NCI-H748 treated with DMSO at 0.1 percent for 48 hours (cell line): ENCODE measurements at places on chromosomes 2 and 18.

DNA sequence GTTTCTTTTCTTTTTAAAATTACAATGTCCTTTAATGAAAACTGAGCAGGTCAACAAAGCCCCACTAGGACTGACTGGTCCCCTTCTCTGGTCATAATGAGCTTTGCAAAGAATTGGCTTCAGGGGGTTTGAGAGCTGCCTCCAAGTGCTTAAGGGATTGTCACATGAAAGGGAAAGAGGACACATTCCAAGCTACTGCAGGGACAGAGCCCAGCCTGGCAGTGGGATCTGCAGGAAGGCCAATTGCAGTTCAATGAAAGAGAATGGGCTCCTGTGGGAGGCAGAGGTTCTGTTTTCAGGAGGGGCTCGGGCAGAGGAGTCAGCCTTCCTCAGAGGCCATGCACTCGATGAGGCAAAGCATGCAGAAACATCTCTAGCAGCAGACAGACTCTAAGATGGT, 84.1 kb upstream of the ACKR3 start:
- DNase-seq = no peak

GRCh38 chr2:136351684-136352083, 233.7 kb upstream of the CXCR4 start:
- DNase-seq = no peak

- no peak for DNase-seq
These were observed 3.5 kb upstream of the FHOD3 start for GRCh38 chr18:36294031-36294430.

DNA sequence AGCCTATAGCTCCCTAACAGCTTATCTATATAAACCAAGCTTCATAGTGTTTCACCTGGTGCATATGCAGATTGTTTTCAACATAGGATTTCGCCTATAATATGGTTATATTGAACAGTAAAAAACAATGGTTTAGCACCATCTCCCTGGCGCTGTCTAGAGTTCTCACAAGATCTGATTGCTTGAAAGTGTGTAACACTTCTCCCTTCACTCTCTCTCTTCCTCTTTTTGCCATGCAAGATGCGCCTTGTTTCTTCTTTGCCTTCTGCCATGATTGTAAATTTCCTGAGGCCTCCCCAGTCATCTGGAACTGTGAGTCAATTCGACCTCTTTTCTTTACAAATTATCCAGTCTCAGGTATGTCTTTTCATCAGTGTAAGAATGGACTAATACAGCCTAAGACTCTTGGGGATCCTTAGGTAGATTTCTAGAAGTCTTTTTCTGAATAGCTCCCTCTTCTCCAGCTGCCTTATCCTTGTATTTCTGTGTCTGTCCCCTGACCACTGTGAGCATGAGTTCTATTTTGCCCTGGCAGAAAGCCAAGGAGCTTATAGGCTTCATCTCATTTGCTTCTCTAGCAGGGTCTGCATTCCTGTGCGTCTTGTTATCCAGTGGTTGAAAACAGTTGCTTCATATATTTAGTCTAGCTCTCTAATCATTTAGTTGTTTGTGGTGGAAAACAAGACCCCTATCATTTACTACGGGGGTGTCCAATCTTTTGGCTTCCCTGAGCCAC, 401.6 kb downstream of the GPD2 start:
- DNase-seq = no peak

GRCh38 chr2:15845737-15846405, 94.5 kb upstream of the MYCN start:
- DNase-seq = no peak

GRCh38 chr2:3669656-3670055, 11.7 kb downstream of the ALLC start:
- DNase-seq = no peak

- DNase-seq = no peak
These were observed 25.7 kb downstream of the RHOB start for GRCh38 chr2:20472569-20472968.

DNA sequence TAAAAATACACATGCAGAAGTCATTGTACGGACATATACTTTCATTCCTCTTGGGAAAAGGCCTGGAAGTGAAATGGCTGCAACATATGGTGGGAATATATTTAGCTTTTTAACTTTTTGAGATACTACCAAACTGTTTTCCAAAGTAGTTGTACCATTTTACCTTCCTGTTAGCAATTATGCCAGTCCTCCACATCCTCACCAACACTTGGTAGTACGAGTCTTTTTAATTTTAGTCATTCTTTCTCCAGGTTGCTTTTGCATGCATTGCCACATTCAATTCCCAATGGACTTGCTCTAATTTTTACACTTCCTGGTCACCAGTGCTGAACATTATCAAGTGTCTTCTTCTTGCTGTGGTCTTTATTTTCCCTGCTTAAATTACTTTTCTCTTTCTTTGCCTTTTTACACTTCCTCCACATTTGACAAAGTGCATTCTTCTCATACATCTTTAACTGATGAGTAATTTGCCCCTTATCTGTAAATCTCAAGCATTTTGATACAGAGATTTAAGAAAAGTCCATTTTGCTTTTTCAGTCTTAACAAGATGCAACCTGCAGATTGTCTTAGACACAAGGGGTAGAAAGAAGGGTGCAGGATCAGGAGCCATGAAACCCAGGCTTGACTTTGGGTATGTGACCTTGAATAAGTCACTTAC, 14.5 kb downstream of the VIT start:
- no peak for DNase-seq

DNA sequence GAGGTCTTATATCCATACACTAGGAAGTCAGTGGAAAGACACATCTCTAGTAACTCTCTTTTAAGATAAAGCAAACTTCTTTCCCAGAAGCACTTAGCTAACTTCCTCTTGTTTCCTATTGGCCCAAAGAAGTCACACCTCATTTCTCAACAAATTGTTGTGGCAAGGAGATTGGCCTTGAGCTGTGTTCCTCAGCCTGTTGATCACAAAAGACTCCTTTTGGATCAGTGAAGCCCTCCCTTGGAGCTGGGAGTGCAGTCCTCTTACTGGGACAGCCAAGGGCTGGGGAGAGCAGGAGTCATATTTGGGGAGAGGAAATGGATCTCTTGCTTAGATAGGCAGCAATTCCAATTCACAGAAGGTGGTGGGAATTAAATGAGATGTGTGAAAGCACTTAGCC, 51.2 kb upstream of the DAPL1 start:
- no peak for DNase-seq

DNA sequence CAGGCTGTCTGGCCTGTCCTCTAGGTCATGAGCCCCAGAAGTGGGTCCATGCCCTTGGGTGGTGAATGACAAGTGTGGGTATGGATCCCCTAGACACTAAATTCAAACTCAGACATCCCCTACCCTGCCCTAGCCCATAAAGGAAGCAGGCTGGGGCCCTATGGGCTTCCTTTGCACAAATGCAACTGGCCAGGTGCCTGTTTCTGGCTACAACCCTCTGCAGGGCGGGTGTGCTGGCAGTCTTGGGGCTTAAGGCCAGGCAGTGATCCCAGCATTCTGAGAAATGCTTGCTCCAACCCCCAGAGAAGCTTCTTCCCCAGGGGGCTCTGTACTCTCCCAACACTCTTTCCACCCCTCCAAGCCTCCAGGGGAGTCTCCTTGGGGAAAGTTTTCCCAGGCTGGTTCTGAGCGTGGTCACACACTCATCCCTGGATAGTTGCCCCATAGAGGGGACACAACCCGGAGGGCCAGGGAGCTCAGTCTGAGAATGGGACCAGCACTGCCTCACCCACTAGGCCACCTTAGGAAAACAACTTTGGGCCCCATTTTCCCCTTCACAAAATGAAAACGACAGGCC, 16.6 kb upstream of the ASPRV1 start:
- no peak for DNase-seq

DNA sequence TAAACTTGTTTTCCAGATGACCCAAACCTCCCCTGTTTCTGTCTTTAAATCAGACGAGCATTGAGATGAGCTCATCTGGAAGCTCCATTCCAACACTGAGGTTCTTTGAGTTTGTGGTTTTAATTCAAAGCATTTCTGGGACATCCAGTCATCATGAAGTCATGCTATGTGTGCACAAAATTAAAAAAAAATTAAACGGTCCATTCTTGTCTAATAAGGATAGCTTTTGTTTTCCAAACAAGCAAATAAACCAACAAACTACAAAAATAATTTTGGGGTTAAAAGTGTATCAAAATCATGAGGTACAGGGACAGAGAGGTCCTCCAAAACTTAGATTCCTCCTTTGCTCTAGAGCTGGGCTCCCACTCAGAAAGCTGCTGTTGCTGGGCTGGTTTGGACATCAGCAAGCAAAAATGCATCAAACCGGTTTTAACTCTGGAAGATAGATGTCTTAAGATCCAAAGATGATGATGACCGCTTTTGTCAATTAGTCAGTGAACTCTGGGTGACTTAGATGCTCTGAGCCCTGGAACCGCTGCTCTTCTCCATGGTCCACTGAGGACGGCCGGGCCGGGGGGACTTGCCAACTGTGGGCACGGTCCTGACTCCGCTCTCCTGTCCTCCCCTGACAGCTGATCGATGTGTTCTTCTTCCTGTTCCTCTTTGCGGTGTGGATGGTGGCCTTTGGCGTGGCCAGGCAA, 65.4 kb downstream of the TRPM8 start:
- no peak for DNase-seq

DNA sequence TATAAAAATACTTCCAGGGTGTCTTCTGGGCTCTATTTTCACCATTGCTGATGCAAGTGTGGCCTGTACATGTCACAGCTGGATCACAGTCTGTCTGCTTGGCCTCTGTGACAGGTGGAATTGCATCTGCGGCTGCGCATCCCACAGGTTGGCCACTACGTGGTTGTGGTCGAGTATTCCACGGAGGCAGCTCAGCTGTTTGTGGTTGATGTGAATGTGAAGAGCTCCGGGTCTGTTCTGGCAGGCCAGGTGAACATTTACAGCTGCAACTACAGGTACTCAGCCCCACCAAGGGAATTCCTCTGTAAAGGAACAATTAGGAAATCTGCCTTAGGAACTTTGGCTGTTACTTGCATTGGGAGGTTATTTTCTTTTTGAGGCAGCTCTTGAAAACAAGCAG, 144.5 kb downstream of the LAMA3 start:
- DNase-seq = no peak

DNA sequence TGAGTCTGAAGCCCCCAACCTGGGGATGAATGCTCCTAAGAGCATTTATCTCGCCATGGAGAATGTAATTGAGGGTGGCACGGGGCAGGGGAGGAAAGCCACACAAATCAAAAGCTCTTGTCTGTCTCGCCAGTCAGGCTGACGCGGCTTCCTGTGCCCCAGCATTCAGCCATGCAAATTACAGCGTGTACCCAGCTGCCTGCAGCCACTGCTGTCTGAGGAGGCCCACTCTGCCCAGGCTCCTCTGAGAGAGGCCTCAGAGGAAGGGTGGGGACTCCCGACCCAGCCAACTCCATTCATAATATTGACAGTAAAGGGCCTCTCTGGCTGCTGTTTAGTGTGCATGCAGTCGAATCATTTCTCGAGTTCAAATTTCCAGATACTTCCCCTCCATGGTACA, 22.0 kb downstream of the SMAD7 start:
- peak; percentile 78 for DNase-seq

GRCh38 chr2:209993968-209994367, 8.5 kb upstream of the RPE start:
- no peak for DNase-seq

GRCh38 chr2:137764646-137765045, 199.6 kb upstream of the HNMT start:
- no peak for DNase-seq

DNA sequence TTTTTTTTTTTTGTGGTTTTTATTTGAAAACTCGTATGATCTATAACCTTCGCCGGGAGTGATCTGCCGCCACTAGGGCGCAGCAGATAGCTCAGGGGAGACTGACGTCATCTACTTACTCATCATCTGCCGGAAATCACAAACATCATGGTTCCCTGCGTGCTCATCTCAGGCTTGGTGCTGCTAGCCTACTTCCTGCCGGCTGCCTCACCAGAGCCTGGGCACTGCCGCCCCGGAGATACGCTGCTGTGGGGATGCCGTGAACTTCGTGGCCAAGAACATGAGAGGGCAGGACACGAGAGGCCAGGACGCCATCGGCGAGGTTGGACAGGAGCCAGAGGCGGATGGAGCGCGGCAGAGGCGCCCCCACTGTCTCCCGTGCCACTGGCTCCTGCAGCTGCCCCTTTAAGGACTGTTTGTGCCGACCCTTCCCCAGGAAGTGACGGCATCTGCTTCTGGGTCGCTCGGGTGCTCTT, 68.8 kb downstream of the DOK6 start:
- DNase-seq = no peak

GRCh38 chr18:31064130-31064529, 21.6 kb upstream of the DSC3 start:
- DNase-seq = no peak

- DNase-seq = no peak
These were observed 13.6 kb downstream of the MRO start for GRCh38 chr18:50806208-50806616.

DNA sequence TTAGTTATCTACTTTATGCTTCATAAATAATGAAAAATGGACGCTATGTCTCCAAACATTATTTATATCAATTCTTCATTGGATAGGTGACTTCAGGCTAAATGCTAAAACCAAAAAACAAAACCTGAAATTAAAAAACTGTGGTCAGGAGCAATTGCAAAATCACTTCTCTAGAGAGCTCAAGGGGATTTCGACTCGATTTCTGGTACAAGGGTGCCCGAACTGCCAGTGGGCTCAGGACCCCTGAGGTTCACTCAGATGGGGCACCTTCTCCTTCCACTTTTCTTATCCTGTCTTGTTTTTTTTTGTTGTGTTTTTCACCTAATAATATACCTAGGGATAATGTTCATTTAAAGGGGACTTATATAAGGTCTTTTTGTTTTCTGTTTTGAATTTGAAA, 65.8 kb upstream of the CELF4 start:
- DNase-seq = no peak

- DNase-seq = no peak
These were observed 61.6 kb downstream of the ICOS start for GRCh38 chr2:203997980-203998809.

GRCh38 chr18:32911660-32912284, 138.9 kb upstream of the KLHL14 start:
- no peak for DNase-seq

- no peak for DNase-seq
These were observed 35.7 kb upstream of the CABLES1 start for GRCh38 chr18:23099621-23100020.

GRCh38 chr2:217588266-217588665, 414.5 kb downstream of the TNS1 start:
- DNase-seq = no peak

DNA sequence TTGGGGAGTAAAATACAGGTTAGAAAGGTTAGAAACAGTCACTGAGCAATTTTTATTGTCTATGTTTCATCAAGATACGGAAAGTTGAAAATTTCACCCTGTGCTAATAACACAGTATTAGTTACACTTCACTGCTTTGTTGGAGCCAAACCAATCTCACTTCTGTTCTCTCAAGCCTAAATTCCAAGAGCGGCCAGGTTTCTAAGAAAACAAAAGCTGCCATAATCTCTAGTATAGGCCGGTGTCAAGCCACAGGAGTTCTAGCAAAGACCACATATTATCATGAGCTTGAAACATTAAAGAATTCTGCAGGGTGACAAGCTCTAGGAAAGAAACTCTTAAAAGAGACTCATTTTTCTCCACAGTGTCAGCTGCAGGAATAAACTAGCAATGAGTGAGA, 128.7 kb downstream of the TXNL1 start:
- no peak for DNase-seq
